Left colon (tissue), 2 donors: ENCODE measurements at places on chromosomes 11 and 22. TPM values are rescaled to one million over a fixed set of nuclear protein-coding genes. Genes with fewer than 3 reads are reported as not detected.

DNA sequence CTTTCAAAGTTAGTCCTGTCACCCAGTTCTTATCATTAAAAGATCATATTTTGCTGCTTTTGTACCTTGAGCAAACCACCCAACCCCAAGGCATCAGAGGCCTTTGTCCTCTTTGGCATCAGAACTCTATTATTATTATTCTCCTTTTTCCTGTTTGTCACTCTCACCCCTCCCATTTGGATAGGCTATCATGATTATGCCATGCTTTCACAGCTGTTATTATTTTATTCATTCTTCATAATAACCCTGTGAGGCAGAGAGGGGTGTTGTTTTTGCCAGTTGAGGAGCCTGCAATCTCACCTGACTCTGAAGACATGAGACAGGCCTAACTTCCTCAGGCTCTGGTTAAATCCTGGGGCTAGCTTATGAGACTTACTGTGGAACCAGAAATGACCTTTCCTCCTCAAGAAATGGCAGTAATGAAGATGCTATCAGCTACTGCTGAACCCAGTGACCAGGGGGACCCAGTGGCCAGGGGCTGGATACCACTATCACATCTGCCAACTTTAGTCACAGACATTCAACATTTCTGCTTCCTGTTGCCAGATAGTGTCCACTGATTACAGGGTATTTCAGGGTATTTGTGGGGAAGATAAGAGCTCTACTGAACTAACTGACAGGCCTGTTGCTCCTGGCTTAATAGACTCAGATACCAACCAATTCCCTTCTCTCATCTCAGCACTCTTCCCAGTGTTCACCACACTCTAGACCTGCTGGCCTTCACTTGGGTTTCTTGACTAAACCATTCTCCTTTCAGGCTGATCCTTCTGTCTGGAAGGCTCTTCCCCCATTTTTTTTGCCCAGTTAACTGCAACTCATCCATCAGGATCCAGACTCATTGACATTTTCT is 11.8 kb upstream of the SWAP70 start:
- no peak for DNase-seq

APLNR gene
- total RNA-seq: 3.5 TPM

- no peak for DNase-seq
Observed at GRCh38 chr11:133710681-133711240, 134.6 kb downstream of the SPATA19 start.

- DNase-seq: no peak
Observed at GRCh38 chr22:27732841-27733240, 68.7 kb downstream of the MN1 start.

ZNF215 gene
- total RNA-seq: 3.8 TPM

DNA sequence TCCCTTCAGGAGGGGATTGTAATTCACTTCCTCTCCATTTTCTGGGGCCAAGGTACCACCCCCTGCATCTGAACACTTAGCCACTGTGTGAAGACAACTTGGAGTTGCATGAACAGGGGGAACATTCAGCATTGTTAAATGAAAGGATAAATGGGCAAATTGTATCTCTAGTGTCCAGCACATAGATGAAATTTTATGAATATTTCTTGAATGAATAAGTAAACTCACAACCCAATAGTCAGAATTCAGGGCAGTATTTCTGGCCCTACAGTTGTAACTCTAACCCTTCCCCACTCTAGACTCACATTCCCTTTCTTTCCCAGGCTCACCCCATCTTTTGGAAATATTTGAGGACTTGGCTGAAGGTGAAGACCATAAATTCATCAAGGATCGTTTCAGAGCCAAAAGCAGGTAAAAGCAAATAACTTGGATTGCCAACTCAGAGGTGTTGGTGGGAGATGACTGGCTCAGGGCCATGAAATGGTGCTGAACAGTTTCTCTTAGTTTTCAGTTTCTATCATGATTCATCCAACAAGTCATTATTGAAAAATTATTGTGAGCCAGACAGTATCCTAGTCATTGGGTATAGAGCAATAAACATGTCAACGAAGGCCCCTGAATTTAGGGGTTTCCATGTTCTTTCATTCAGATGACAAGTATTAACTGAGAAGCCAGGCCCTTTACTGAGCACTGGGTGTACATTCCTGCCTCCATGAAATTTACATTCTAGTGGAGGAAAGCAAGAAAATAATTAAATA is 33.3 kb upstream of the ZC3H12C start:
- no peak for DNase-seq

GRCh38 chr11:69808667-69809086 is 10.5 kb downstream of the FGF3 start:
- no peak for DNase-seq

DNA sequence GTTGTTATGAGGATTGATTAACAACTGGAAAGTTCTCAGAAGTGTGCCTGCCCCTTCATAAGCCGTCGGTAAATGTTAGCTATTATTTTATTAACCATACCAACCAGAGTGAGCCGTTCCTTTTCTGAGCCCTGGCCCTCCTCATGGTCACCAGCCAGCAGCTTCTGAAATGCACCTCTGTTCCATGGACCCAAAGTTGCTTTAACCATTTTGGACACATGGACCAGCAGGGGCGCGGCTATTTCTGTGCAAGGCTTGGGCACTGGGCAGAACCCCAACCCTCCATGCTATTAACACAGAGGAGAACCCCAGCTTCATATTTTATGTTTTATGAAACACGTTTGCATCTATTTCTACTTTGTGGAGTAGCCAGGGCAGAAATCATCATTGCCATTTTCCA is 18.6 kb upstream of the SCGB1A1 start:
- DNase-seq: no peak

HMGXB4 gene
- 19.7 TPM for total RNA-seq

DNA sequence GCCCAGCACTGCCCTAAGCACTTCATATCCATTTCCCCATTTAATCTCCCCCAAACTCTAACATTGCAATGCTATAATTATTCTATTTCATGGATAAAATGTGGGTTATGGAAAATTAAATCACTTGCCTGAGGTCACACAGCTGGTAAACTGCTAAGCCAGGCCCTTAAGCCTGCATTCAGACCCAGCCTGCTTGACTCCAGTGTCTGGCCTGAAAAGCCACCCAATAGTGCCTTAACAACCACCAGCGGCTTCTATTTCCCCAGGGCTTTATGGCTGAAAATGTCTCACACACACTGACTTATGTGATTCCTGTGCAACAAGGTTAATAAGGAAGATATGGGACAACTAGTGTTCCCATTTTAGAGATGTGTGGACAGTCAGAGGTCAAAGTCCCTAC is 178.5 kb upstream of the SNX19 start:
- no peak for DNase-seq

GRCh38 chr11:11294551-11294855 is 58.5 kb downstream of the CSNK2A3 start:
- no peak for DNase-seq

GRCh38 chr11:27111896-27112295 is 71.3 kb downstream of the BBOX1 start:
- DNase-seq: no peak

DSCAML1 gene
- total RNA-seq: 8.6 TPM
